Effector CD4-positive, alpha-beta T cell (primary cell): ENCODE measurements at places on chromosomes 11 and 22.

DNA sequence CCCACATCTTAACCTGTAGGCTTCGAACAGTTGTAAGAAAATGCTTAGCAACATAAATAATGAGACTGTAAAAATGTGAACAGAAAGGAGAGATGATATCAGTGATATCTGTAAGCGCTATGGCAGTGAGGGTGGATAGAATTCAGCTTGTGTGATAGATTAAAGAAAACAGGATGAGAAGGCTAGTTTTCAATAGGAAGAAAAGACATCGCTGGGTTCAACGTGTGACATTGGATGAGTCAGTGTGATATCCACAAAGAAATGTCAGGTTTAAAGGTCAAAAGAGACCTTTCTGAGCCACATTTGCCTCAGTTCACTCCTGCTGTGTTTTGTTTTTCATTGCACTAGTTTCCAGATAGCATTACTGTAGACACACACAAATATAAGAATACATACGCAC lies 13.7 kb upstream of the RFPL3 start:
- DNase-seq, result no peak

DNA sequence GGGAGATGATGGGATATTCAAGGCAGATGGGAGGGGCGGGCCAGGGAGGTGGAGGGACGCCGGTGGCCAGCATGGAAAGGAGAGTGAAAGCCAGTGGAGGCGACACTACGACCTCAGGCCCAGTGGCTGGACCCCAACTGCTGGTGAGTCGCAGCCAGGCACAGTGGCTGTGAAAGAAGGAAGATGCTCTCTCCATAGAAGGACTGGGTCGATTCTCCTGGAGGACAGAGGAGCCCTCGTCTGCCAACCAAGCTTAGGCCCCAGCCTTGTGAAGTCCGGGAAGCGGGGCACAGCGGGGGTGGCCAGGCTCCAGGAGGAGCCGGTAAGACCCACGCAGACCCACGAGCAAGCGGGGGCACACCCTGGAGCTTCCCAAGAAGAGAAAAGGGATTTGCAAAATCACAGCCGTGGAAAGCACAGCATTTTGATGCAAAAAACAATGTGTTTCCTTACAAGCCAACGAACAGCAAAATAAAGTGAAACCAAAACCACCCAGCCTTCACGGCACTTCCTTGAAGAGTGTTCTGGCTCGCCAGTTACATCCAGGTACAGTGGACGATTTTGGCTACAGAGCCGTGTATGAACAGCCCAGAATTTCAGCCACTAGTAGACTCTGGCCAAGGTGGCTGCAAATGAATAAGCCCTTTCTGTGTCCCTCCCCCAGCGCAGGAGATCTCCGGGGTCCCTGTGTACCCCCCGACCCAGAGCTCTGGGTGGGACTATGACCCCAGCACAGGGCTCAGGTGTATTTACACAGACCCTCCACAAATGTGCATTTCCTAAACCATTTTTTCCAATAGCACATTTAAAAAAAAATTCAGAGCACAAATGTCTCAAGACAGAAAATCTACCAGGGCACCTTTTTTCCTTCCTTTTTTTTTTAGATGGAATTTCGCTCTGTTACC lies 96.9 kb downstream of the TRMU start:
- no peak for DNase-seq

- DNase-seq, result no peak
Observed at GRCh38 chr11:102560555-102561011, 30.0 kb upstream of the MMP7 start.

GRCh38 chr22:19723983-19724827 lies 866 bp downstream of the GP1BB start:
- DNase-seq, result no peak

DNA sequence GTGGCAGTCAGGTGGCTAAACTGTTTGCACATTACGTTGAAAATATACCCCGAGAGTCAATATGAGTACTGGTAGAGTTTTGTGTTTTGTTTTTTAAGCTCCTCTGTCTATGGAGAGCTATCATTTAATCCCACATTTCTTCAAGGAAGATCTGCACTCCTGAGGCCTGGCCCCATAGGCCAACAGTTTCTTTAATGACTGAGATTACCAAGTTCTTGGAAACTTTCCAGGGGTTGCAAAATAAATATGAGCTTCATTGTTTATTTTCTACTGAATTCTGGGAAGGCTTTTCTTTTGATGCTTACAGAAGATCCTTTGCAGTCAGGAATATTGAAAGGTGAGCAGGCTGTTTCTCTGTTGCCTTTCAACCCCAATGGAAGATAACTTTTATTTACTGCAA lies 452.0 kb downstream of the JRKL start:
- DNase-seq, result no peak

GRCh38 chr11:70158201-70158600 lies 44.9 kb upstream of the FADD start:
- DNase-seq, result no peak

- DNase-seq, result no peak
Observed at GRCh38 chr11:34916843-34917770, 689 bp downstream of the PDHX start.

GRCh38 chr22:37411655-37412054 lies 15.6 kb downstream of the ELFN2 start:
- no peak for DNase-seq

DNA sequence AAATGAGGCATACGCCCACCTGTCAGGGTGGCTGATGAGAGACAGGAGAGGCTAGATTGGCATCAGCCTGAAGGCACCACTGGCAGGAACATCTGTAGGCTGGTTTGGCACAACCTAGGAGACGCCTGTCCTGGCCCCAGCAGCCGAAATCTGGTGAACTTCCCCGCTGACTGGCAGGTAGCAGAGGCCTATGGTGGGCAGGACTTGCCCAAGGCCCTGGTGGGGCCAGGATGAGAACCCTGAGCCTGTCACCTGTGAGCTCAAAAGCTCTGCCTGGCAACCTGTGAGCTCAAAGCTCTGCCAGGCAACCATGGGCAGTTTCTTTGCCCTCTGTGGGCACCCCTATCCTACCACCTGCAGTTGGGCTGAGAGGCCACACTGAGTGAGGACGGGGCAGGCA lies 2.5 kb downstream of the DERL3 start:
- no peak for DNase-seq

DNA sequence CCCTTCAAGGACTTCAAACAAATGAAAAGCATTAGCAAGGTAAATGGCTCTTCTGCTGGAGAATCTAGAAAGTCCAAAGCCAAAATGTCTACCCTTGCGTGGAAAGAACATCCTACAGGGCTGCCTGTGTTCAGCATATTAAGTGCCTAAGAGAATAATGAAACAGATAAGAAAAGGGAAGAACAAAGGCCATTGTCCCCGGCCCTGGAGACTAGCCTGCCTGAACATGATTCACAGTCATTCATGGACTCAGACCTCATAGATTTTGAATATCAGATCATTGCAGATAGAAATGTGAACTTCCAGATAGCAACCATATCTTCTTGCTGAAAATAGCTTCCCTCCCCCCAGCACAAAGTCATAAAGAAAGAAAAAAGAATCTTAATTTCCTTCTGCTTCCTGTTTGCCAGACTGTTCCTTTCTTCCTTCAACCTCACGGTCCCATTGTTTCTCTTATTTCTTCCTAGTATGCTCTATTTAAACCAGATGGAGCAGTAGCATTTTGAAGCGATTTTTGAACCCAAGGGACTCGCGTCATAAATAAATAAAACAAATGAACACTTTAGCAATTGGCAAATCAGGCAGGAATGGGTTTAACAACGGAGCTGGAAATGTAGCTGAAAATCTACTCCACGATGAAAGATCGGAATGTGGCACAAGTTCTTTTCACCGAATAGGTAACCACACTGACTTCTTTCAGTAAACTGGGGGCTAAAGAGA lies 408.2 kb upstream of the CCDC90B start:
- DNase-seq, result no peak

GRCh38 chr11:10302744-10303557 lies 1.9 kb upstream of the ADM start:
- peak; percentile 59 for DNase-seq

GRCh38 chr11:20634044-20634443 lies 34.6 kb downstream of the SLC6A5 start:
- no peak for DNase-seq

GRCh38 chr11:16917941-16918340 lies 96.3 kb downstream of the PLEKHA7 start:
- no peak for DNase-seq

GRCh38 chr11:121391914-121392313 lies 60.2 kb upstream of the SORL1 start:
- DNase-seq, result no peak

DNA sequence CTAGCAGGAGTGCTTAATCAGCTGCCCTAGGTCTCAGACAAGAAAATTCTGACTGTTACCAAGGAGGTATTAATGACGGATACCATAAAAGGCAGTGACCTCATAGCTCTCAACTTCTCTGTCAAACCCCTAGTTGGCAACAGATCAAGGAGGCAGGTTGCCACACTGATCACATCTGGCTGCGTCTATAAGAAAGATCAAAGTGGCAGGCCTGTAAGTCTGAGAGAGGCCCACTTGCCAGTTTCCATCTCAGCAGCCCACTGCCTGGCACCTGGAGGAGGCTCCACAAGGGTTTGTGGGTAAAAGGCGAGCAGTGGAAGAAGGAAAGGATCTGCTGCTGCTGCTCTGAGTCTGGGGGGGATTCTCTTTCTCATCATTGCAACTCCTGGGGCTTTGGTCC lies 239.6 kb upstream of the MPPED2 start:
- no peak for DNase-seq

- DNase-seq, result peak; percentile 54
Observed at GRCh38 chr11:65498042-65498726, 661 bp upstream of the MALAT1 start.

DNA sequence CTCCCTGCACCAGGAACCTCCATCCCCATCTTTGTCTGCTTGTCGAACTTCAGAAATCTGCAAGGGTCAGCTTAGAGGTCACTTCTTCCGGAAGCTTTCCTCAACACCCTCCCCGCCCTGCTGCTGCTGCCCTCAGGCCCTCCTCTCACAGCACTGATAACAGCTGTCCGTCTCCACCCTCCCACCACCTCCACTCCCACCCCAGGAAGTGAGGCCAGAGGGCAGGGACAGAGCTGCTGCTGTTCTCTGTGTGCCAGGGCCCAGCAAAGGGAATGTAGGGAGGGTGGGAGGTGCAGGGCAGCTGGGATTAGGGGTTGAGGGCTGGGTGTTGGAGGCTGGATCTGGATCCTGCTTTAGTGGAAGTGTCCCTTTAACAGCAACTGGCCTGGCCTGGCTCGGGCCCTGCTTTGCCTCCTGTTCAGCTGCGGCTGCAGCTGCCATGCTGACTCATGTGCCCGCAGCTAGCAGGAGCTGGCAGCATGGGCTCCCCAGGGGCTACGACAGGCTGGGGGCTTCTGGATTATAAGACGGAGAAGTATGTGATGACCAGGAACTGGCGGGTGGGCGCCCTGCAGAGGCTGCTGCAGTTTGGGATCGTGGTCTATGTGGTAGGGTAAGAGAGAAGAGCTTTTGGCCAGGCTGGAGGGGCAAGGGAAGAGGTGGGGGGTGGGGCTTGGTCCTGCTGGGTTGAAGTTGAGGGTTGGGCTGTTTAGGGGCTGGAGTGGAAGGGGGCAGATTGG lies at the start of gene P2RX6:
P2RX6 (plus strand) TSS at position 440 of the 740 bp plus-strand sequence; CDS start at position 450, 10 bp downstream.
- DNase-seq, result no peak
